A549 treated with dexamethasone at 1 μM for 4 hours (cell line): ENCODE measurements at places on chromosomes 16 and 17. TPM values are rescaled to one million over a fixed set of nuclear protein-coding genes. Genes with fewer than 3 reads are reported as not detected.

The MYOCD gene
- total RNA-seq: 0.41 to 1.9 TPM (median 1.1 TPM) in 5 replicates

The SMPD3 gene
- 0.06 to 0.18 TPM (median 0.14 TPM) in 5 replicates for total RNA-seq

The FOXN1 gene
- 0.02 to 0.03 TPM (median 0.02 TPM) in 3 of 5 replicates, not detected in the others for total RNA-seq

The MPP3 gene
- 12.0 to 15.9 TPM (median 15.1 TPM) in 5 replicates for total RNA-seq

The PARD6A gene
- 1.7 to 2.8 TPM (median 2.2 TPM) in 5 replicates for total RNA-seq

The RPGRIP1L gene
- 9.8 to 12.6 TPM (median 10.8 TPM) in 5 replicates for total RNA-seq

The CRYBA1 gene
- not detected in 5 replicates for total RNA-seq

The MARCHF10 gene
- total RNA-seq: 1.4 to 1.7 TPM (median 1.5 TPM) in 5 replicates

The NECAB2 gene
- 1.9 to 2.7 TPM (median 2.5 TPM) in 5 replicates for total RNA-seq

The ABCA10 gene
- total RNA-seq: 0.06 to 0.14 TPM (median 0.11 TPM) in 5 replicates

The HSD17B2 gene
- total RNA-seq: 0.08 to 0.14 TPM (median 0.09 TPM) in 3 of 5 replicates, not detected in the others

The PLA2G10 gene
- total RNA-seq: 0.28 to 0.66 TPM (median 0.37 TPM) in 5 replicates

The NPIPB9 gene
- 1.1 to 2.2 TPM (median 1.6 TPM) in 5 replicates for total RNA-seq

The SLFN12L gene
- not detected in 5 replicates for total RNA-seq

The ASGR2 gene
- not detected in 5 replicates for total RNA-seq

The C1QTNF1 gene
- total RNA-seq: 55.7 to 66.1 TPM (median 59.8 TPM) in 5 replicates

The ATPAF2 gene
- total RNA-seq: 17.3 to 29.8 TPM (median 28.7 TPM) in 5 replicates

The MMP2 gene
- 8.7 to 12.2 TPM (median 9.8 TPM) in 5 replicates for total RNA-seq

The BCL6B gene
- total RNA-seq: not detected in 5 replicates

The HS3ST2 gene
- not detected in 5 replicates for total RNA-seq

The KCNJ18 gene
- 0.04 to 0.06 TPM in 2 of 5 replicates, not detected in the others for total RNA-seq

The CCL4 gene
- 0.29 TPM in 1 of 5 replicates, not detected in the others for total RNA-seq

The GLIS2 gene
- total RNA-seq: 16.9 to 25.1 TPM (median 24.2 TPM) in 5 replicates

The CCDC92B gene
- 0.03 to 0.15 TPM (median 0.11 TPM) in 5 replicates for total RNA-seq

The IKZF3 gene
- total RNA-seq: not detected in 5 replicates

The CCL15 gene
- 0.13 TPM in 1 of 5 replicates, not detected in the others for total RNA-seq

The FBXW10B gene
- 2.0 to 3.7 TPM (median 3.4 TPM) in 5 replicates for total RNA-seq

The MILR1 gene
- 0.89 to 1.8 TPM (median 1.6 TPM) in 5 replicates for total RNA-seq

The KRT40 gene
- total RNA-seq: not detected in 5 replicates

The MT4 gene
- total RNA-seq: not detected in 5 replicates

The KRTAP3-1 gene
- total RNA-seq: not detected in 5 replicates

The ALOX12B gene
- 1.1 to 1.6 TPM (median 1.3 TPM) in 5 replicates for total RNA-seq

The GPATCH8 gene
- 17.4 to 26.7 TPM (median 23.4 TPM) in 5 replicates for total RNA-seq

The LGALS9 gene
- 1.2 to 1.9 TPM (median 1.4 TPM) in 5 replicates for total RNA-seq

The LYZL6 gene
- total RNA-seq: not detected in 5 replicates

The TP53TG3F gene
- total RNA-seq: 0.05 to 0.22 TPM (median 0.07 TPM) in 5 replicates

The ZNF205 gene
- 11.1 to 15.7 TPM (median 14.3 TPM) in 5 replicates for total RNA-seq

The SLFN14 gene
- not detected in 5 replicates for total RNA-seq

The ODAD4 gene
- 1.1 to 2.1 TPM (median 1.4 TPM) in 5 replicates for total RNA-seq

The TMEM106A gene
- total RNA-seq: 0.63 to 1.5 TPM (median 1.1 TPM) in 5 replicates

The PRPSAP2 gene
- total RNA-seq: 35.7 to 39.5 TPM (median 37.7 TPM) in 5 replicates

The STH gene
- total RNA-seq: not detected in 5 replicates

The KRT39 gene
- total RNA-seq: not detected in 5 replicates

The ZNF276 gene
- total RNA-seq: 12.5 to 19.7 TPM (median 19.2 TPM) in 5 replicates

The SLC35G6 gene
- total RNA-seq: not detected in 5 replicates

The GPR139 gene
- not detected in 5 replicates for total RNA-seq
